NCI-H1417 treated with DMSO at 0.1 percent for 48 hours (cell line): ENCODE measurements at places on chromosomes 2 and 18.

DNA sequence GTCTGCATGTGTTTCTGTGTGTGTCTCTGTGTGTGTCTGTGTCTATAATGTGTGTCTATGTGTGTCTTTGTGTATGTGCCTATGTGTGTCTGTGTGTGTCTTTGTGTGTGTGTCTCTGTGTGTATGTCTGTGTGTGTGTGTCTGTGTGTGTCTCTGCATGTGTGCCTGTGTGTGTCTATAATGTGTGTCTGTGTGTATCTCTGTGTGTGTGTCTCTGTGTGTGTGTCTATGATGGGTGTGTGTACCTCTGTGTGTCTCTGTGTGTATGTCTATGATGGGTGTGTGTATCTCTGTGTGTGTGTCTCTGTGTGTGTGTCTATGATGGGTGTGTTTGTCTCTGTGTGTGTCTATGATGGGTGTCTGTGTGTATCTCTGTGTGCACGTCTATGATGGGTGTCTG lies 126.2 kb upstream of the GPC1 start:
- DNase-seq = no peak

- DNase-seq = no peak
Measured at GRCh38 chr2:64540615-64541014, 16.5 kb downstream of the AFTPH start.

- DNase-seq = no peak
Measured at GRCh38 chr2:182426918-182427240, at the start of gene PDE1A. TSS of gene PDE1A (minus strand) at chr2:182427036.

DNA sequence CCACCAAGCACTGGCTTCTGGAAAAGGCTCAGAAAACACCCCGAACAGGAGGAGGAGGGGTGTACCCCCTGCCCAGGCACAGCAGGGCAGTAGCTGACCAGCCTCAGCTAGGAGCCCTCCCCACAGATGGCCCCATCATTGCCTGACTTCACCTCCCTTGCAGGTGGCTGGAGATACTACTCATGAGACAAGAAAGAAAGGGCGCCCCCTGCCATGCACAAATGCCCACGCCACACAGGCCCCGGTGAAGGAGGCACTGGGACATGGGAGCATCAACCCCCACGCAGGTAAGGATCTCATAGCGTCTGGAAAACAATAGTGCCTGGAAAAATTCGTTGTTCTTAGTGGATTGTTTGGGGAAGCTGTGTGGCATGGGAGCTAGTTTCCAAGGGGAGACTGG lies 240.6 kb downstream of the TFCP2L1 start:
- no peak for DNase-seq

GRCh38 chr2:144995482-144995881 lies 475.6 kb upstream of the ZEB2 start:
- no peak for DNase-seq

DNA sequence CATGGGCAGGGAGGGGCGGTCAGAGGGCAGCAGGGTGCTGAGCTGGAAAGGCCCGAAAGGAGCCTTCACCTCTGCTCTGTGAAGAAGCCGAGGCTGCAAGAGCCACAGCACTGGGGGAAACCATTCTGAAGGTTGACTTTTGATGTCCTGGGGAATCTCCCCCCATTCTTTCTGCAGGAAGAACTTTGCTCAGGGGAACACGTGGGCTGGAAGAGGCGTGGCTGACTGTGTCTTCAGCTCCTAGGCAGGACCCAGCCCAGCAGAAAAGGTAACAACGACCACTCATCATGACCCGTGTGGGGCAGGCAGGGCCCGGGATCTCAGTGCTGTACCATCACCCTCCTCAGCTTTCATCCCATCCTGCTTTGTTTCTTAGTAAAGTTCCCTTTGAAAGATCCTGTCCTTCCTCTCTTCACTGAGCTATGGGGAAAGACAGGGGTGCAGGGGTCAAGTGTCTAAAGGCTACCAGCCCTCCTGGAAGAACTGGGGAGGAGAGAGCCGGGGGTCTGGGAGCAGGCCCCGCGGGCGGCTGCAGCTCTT lies 312.7 kb downstream of the CELF4 start:
- DNase-seq = no peak

- DNase-seq = no peak
Measured at GRCh38 chr18:39938676-39939608, 2016.1 kb upstream of the PIK3C3 start.

- no peak for DNase-seq
Measured at GRCh38 chr2:230226051-230226551, 565 bp downstream of the SP140 start.

DNA sequence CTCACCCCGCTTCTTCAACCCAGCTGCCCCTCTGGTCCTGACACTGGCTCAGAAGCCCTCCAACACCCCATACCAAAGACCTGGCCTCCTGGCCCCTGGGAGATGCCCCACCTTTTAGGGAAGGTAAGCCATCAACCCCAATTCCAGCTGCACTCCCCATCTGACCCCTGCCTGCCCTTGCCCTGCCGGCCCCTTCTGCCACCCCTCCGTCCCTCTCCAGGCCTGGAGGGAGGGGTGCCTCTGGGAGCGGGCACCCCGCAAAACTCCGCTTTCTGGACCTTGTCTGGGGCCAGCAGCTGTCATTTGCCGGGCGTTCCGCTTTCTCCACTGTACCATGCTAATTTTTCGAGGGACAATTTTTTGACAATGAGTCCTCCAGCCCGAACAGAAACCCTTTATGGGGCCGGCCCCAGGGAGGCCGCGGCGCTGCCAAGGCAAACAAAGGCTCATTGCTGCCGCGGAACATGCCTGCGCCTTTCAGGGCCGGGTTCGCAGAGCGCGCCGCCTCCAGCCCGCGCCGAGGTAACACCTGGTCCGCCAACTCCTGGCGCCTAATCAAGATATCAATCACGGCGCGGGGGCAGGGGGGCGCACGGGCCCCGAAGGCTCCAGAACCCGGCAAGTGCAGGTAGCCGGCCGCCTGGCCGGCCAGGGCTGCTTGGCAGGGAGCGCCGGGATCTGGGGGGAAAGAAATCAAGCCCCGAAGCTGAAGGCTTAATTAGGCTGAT lies 96.0 kb downstream of the INHBB start:
- DNase-seq = no peak

- no peak for DNase-seq
Measured at GRCh38 chr2:100796499-100797100, 23.3 kb upstream of the NPAS2 start.

GRCh38 chr2:219695145-219695709 lies 67.8 kb downstream of the SLC4A3 start:
- DNase-seq = no peak

DNA sequence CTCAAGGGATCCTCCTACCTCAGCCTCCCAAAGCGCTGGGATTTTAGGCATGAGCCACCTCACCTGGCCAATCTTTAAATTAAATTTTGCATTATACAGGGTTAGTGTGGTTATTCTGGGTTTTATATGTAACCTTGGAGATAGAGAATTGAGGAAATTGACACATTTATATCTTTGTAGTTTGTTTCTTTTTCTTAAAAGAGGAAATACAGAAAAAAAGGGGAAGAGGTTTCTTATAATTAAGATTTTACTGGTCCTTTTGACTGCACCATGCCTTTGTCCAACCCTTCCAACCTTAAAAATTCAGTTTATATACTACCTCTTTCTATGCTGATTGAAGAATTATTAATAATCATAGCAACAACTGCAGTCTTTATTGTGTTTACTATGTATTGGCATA lies 210.1 kb upstream of the STON1 start:
- DNase-seq = no peak

GRCh38 chr2:14828968-14829367 lies 196.5 kb downstream of the LRATD1 start:
- DNase-seq = no peak

GRCh38 chr2:23772056-23772455 lies 154.9 kb downstream of the ATAD2B start:
- no peak for DNase-seq

- no peak for DNase-seq
Measured at GRCh38 chr2:11796190-11797171, 50.0 kb downstream of the LPIN1 start.

DNA sequence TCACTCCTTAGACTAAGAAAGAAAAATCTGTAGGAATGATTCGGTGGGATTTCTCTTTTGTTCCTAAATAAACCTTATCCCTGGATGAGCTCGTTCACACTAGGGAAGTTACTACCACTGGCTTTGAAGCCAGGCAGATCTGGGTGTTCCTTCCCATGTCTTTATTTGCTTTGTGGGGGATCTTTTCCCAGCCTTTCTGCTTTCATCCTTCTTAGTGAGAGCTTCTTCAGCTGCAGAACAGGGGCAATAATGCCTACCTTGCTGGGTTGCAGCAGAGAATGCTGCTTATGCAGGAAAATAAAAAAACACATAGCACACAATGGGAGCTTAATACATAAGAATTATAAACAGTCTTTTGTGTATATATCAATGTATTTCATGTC lies 292.1 kb downstream of the SOX11 start:
- DNase-seq = no peak

DNA sequence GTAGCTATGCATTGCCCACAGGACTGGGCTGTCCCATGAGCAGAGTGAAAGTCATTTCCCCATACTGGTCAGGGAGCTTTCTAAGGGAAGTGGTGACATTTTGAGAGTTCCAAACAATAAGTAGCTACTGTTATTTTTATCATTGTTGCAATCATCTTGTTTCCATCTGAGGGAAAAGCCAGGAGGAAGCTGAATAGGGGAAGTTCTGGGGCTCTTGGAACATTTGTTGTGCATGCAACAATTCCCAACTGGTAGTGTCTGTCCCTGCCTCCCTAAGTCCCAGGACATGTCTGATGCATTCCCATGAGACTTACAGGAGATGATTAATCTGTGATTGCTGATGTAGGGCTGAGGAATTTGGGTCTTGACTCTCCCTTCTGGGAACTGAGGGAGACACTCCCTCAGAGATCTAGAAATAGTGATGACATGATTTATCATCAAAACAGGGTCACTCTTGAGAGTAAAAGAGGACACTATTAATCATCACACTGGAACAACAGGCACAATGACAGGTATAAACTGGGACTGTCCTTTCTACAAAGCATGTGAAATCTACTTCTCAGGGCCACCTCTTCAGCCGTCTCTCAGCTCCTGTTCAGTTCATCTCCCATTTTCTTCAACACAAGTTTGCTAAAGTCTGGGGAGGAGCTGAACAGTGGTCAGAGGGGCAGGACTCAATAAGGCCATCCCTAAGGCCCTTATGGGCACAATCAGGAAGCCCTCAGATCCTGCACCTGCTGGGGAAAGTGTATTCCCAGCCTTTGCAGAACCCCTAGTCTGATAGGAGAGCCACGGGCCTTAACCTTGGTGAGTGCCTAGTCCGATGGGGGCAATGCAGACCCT lies 28.0 kb upstream of the MARCO start:
- no peak for DNase-seq

GRCh38 chr2:67802291-67802690 lies 260.5 kb downstream of the C1D start:
- DNase-seq = no peak

GRCh38 chr18:23722646-23723045 lies 33.4 kb downstream of the LAMA3 start:
- no peak for DNase-seq

DNA sequence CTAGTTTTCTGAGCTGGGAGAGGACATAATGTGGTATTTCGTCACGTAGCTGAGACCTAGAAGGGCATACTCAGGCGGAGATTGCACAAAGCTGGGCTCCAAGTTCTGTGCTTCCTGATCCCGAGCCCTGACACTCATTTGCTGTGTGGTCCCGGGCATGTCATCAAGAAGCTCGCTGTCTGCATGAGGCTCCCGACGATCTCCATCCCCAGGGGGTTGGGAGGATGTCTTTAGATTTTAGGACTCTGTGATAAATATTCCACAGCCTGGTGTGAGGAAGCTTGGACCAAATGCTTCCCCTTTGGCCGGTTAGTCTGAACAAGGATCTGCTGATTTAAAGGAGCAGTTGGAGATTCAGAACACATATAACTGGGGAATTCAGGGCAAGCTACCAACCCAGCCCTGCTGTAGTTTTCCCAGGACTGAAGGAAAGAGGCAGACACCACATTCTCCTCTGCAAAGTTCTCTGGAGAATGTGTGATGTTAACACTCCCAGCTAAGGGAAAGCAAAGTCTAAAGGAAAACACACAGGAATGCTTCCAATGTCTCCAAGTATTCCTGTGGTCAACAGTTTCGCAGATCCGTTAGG lies 2.3 kb downstream of the KCNE4 start:
- no peak for DNase-seq

DNA sequence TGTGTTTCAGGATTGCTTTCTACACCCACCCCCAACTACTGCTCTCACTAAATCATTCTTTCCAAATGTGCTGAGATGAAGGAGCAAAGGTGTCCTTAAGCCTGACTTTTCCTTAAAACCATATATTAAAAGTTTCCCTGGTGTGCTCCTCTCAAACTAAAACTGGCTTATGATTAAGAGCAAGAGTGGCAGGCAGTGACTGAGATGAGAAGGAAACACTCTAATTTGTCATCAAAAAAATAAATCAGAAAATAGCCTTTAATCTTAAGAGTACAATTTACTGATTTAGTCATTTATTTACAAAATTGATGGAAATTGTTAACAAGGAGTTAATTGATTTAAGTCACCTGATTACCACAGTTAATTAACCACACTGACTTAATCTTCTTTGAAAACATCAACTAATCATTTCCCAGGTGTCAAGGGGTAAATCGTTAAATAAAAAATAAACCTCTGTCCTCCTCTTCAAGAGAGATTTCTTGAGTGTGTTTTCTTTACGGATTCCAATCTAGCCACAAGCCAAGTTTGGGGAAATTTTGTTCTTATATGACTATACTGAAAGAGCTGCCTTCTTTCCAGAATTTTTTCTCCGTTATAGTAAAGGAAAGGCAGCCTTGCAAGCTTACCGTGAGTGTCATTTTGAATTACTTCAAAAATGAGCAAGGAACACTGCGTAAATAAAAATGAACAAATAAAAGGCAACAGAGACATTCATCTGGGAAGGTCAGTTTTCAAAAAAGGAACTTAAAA lies 17.4 kb downstream of the LRP2 start:
- no peak for DNase-seq

- DNase-seq = no peak
Measured at GRCh38 chr2:136434251-136434715, 316.3 kb upstream of the CXCR4 start.

GRCh38 chr18:2641638-2642037 lies 13.9 kb upstream of the SMCHD1 start:
- DNase-seq = no peak

DNA sequence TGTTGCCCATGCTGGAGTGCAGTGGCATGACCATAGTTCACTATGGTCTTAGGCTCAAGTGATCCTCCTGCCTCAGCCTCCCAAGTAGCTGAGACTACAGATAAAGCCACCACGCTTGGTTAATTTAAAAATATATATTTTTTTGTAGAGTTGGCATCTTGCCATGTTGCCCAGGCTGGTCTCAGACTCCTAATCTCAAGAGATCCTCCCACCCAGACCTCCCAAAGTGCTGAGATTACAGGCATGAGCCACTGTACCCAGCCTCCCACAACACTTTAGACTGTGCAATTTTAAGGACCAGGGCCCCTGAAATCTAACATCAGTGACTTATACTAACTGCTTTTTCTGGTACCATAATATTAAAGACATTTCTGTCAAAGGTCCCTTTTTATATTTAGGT lies 5.2 kb downstream of the TXNDC2 start:
- no peak for DNase-seq

DNA sequence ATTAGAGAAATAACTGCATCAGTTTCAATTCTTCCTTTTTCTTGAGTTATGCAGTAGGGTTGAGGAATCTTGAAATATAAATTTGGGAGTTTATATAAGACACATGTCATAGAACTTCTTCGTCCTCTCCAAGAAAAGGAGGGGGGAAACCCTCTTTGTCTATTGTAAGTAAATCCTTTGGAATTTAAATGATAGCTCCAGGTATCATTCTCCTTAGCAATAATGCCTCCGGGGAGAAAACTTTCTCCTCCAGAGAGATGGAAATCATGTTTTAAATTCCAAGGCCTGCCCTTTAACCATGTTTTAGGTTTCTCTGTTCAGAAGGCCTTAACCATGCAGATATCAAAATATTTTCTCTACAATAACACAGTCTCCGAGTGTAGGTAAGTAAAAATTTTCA lies 899.7 kb upstream of the GCFC2 start:
- no peak for DNase-seq
